Activated naive CD8-positive, alpha-beta T cell treated with anti-CD3 and anti-CD28 coated beads, Interleukin-2, amount 50 U/mL, for 24 hours (primary cell): ENCODE measurements at places on chromosomes 2 and 18.
A peak's percentile ranks its signal among the peaks of the same experiment; 100 is the strongest.

- no peak for DNase-seq
- no peak overlapping the region for H3K27ac ChIP-seq
- peaks cover 1% of the 10 kb centered on the region for H3K36me3 ChIP-seq
- H3K4me3 ChIP-seq = no peak overlapping the region
- H3K4me1 ChIP-seq = peaks cover 10% of the 10 kb centered on the region
Measured at GRCh38 chr2:168369031-168369430, 87.0 kb upstream of the CERS6 start.

- no peak overlapping the region for H3K27ac ChIP-seq
- peaks cover 16% of the 10 kb centered on the region for H3K4me1 ChIP-seq
- H3K4me3 ChIP-seq = no peak overlapping the region
- H3K27me3 ChIP-seq = no peaks in the 10 kb centered on the region
Measured at GRCh38 chr18:13412901-13413300, 194.3 kb downstream of the LDLRAD4 start.

DNA sequence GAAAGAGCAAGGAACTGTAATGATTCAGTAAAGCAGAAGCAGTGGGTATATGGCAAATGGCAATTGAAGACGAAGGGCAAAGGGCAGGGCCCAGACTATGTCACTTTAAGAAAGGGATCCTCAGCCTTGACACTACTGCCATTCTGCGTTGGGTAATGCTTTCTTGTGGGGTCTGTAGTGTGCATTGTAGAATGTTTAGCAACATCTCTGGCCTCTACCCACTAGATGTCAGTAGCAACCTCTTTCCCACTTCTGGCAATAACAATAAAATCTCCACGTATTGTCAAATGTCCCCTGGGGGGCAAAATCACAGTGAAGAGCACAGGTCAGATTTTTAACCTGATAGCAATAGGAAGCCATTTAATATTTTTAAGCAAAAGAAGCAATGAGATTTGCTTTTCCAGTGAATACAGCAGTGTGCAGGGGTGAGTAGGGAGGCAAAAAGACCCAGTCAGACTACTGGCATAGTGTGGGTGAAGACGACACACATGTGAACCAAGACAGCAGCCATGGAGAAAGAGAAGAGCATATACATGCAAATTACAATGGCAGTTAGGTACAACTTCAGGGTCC lies 209.5 kb downstream of the DYM start:
- no peaks in the 10 kb centered on the region for H3K27me3 ChIP-seq
- no peaks in the 10 kb centered on the region for H3K4me1 ChIP-seq
- H3K36me3 ChIP-seq = peaks cover 27% of the 10 kb centered on the region

GRCh38 chr2:100019499-100019898 lies 122.9 kb downstream of the AFF3 start:
- no peak overlapping the region for H3K4me3 ChIP-seq
- no peak overlapping the region for H3K27ac ChIP-seq
- H3K36me3 ChIP-seq = no peaks in the 10 kb centered on the region
- H3K4me1 ChIP-seq = peaks cover 3% of the 10 kb centered on the region
- DNase-seq = no peak

- DNase-seq = no peak
- no peaks in the 10 kb centered on the region for H3K36me3 ChIP-seq
- H3K27me3 ChIP-seq = no peaks in the 10 kb centered on the region
- H3K4me3 ChIP-seq = no peak overlapping the region
- no peak overlapping the region for H3K27ac ChIP-seq
Measured at GRCh38 chr18:65735155-65735554, 15.7 kb upstream of the CDH7 start.

GRCh38 chr18:1394966-1395365 lies 490.3 kb downstream of the ADCYAP1 start:
- no peak overlapping the region for H3K27ac ChIP-seq
- H3K27me3 ChIP-seq = no peaks in the 10 kb centered on the region
- no peak for DNase-seq
- no peaks in the 10 kb centered on the region for H3K4me1 ChIP-seq

DNA sequence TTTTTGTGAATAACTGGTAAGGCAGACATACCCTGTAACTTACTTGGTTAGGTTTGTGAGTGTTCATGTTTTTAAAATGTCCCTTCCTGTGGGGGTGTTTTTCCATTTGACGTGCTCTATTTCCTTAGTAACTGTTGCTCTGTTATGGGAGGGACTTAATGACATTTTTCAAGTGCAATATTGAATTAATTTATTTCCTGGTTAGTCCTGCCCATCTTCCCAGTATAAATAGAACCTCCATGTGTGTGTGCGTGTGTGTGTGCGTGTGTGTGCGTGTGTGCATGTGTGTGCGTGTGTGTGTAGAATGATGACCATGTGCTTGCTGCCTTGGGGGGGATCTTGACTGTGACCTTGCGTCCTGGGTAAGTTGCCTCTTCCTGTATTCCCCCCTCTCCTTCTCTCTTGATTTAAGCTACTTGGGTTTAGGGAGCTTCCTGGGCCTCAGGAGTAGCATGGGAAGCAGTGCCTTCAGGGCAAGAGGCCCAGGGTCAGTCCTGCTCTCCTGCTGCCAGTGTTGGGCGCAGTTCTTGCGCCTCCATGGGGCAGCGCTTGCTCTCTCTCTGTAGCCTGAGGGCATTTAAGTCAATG lies 163.9 kb downstream of the LDLRAD4 start:
- H3K4me1 ChIP-seq = peaks cover 64% of the 10 kb centered on the region
- H3K4me3 ChIP-seq = peak overlapping the region; percentile 83
- H3K27me3 ChIP-seq = no peaks in the 10 kb centered on the region
- DNase-seq = no peak
- H3K36me3 ChIP-seq = no peaks in the 10 kb centered on the region

DNA sequence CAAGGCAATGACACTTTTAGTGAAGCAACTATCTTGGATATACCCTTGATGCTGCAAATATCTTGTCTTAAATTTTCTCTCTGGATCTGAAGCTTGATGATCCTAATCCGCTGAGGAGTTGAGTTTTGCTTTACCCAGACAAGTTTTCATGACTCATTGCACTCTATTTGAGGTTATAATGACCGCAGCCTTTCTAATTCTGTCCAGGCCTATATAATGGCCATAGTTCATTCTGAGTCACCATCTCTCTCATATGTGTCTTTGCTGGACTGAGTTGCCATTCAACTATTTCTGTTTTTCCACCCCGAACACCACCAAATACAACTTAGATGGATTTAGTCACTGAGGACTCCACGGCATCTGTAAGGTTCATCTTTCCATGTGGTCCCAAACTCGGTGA lies 802.1 kb upstream of the FAM98A start:
- H3K27me3 ChIP-seq = no peaks in the 10 kb centered on the region
- no peaks in the 10 kb centered on the region for H3K36me3 ChIP-seq
- no peak for DNase-seq
- no peak overlapping the region for H3K27ac ChIP-seq
- no peaks in the 10 kb centered on the region for H3K4me1 ChIP-seq

DNA sequence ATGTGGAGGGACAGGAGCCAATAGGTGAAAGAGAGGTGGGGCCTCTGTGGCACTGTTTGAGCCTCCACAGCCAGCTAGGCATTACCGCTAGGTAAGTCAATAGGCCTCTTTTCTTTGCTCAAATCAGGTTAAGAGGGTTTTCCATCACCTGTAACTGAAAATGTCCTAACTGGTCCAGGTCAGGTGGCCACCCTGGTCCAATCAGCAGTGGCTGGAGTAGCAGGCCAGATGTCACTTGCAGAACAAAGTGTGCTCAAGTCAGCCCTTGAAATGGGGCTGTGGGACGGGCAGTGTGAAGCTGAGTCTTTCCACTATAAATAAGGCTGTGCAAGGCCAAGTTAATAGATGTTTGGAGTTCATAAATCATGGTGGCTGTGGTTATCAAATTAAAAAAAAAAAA lies 20.9 kb downstream of the FBXO36 start:
- H3K36me3 ChIP-seq = no peaks in the 10 kb centered on the region
- peaks cover 8% of the 10 kb centered on the region for H3K4me1 ChIP-seq
- no peak overlapping the region for H3K4me3 ChIP-seq
- H3K27ac ChIP-seq = no peak overlapping the region
